RPMI7951 (cell line): ENCODE measurements at places on chromosomes 4 and X. TPM values are rescaled to one million over a fixed set of nuclear protein-coding genes. Genes with fewer than 3 reads are reported as not detected.

The DCAF12L1 gene
- not detected in 2 replicates for total RNA-seq

- DNase-seq, result no peak
Observed at GRCh38 chr4:56607926-56608325, 73.2 kb downstream of the HOPX start.

DNA sequence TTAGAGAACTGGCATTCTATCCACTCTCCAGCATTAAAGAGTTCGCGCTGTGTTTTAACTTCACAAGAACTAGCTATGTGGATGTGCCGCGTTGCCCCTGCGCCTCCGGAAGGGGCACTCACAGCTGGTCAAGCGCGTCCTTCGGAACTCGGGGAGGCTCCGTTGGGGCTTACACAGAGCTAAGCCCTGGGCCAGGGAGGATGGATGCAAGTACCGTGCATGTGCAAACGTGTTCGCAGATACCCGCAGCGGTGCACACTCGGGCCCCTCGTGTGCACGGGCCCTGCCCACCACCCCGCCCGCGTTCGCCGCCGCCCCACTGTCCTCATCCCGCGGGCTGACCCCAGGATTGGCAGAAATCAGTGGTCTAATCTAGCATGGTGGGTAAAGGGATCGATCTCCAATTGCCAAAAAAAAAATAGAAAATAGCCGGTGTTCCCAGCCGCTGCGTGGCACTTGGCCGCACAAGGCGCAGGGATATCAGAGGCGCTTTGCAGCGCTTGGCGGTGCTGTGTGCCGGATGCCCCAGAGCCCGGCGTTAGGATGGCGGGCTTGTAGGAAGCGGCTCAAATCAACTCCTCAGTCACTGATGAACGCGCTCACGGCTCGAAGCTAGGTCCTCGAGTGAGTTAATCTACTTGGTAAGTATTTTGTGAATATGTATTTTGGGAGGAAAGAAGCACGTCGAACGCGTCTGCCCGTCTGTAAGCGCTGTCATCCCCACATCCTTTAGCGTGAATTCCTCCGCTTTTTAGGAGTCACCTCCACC, 989 bp upstream of the PCDH10 start:
- DNase-seq, result peak; percentile 32

DNA sequence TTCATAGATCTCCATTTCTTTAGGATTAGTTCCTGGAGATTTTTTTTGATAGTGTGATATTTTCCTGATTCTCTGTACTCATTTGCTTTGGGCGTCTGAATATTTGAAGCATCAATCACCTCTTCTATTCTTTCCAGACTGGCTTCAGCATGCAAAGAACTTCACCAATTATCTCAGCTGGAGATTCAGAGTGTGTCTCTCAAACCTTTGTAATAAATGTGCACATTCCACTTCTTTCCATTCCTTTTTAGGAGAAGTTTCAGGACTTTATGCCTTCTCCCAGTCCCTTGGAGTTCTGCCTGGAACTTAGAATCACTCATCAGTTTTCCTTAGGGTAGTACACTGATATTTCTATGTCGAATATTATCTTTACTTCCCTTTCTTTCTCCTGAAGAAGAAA, 334.8 kb downstream of the TEX13C start:
- no peak for DNase-seq

GRCh38 chr4:137532869-137533236, 559 bp upstream of the PCDH18 start:
- no peak for DNase-seq

DNA sequence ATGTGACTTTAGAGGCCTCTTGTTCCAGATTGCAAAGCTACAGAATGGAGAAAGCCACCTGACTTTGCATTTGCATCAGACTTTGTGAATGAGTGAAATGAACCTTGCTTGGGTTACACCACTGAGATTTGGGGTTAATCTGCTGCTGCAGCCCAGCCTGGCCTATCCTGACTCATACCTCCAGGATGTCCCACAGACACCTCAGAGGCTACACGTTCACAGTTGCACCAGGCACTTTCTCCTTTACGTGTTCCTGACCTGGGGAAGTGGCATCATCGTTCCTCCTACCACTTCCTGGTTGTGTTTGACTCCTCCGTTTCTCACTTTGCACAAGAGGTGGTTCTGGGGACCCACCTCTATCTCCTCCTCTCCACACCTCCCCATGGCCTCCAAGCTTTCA, 9.2 kb upstream of the SORCS2 start:
- no peak for DNase-seq

The MAGEA1 gene
- total RNA-seq, result 0.36 and 0.78 TPM in 2 replicates

The MMRN1 gene
- total RNA-seq, result not detected in 2 replicates

GRCh38 chr4:8906668-8906970, 35.0 kb upstream of the HMX1 start:
- DNase-seq, result no peak
